ENCODE measurements at places on chromosomes 2 and 18.
A peak's percentile ranks its signal among the peaks of the same experiment; 100 is the strongest.

GRCh38 chr2:7270011-7270431 is 352.8 kb downstream of the RNF144A start:
- no peak for DNase-seq

GRCh38 chr2:31136732-31137131 is 1.5 kb downstream of the GALNT14 start:
- DNase-seq = no peak

DNA sequence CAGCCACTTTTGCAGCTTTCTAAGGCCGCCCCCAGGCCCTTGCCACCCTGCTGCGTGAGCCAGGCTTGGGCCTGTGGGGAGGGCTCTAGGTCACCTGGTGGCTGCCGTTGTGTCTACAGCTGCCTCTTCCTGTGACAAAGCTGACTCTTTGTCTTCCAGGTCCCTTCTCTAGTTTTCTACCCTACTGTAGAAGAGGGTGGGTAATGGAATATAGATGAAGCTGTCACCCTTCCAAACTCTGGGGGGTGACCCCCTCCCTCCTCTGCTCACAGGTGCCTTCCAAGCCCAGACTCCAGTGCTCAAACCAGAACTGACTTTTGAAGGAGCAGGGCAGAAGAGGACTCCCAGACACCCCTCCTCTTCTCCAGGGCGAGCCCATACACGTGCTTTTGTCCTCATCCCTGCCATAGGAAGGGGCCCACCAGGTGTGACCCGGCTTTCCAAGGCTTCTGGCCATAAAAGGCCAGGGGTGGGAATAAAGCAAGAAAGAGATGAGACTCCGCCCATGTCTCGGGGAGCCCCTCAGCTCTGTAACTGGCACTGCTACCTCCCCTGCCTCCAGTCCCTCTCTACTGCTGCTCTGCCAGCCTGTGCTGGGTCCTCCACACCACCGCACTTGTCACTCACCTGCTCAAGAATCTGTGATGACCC is 17.9 kb upstream of the SDC1 start:
- no peak for DNase-seq

- DNase-seq = peak; percentile 28
Observed at GRCh38 chr2:218962859-218963492, 3.5 kb downstream of the CDK5R2 start.

All from stimulated activated CD4-positive, alpha-beta T cell treated with anti-CD3 and anti-CD28 coated beads, Interleukin-1b, Interleukin-23, amount 100 ng/mL, for 1 hour (primary cell).